Left lung (tissue), 14 donors: ENCODE measurements at places on chromosomes 12 and 14.

GRCh38 chr12:31524791-31525495 is 66.0 kb downstream of the DENND5B start:
- DNase-seq = no peak

- no peak for DNase-seq
Observed at GRCh38 chr12:113154351-113154973, 4.9 kb downstream of the CFAP73 start.

- no peak for DNase-seq
Observed at GRCh38 chr14:58994130-58994529, 194.3 kb upstream of the DAAM1 start.

- DNase-seq = no peak
Observed at GRCh38 chr12:54393743-54394142, 9.2 kb upstream of the ZNF385A start.

- no peak for DNase-seq
Observed at GRCh38 chr12:85747941-85748495, 88.2 kb downstream of the RASSF9 start.

GRCh38 chr12:94353130-94353529 is 106.5 kb downstream of the CEP83 start:
- DNase-seq = no peak

DNA sequence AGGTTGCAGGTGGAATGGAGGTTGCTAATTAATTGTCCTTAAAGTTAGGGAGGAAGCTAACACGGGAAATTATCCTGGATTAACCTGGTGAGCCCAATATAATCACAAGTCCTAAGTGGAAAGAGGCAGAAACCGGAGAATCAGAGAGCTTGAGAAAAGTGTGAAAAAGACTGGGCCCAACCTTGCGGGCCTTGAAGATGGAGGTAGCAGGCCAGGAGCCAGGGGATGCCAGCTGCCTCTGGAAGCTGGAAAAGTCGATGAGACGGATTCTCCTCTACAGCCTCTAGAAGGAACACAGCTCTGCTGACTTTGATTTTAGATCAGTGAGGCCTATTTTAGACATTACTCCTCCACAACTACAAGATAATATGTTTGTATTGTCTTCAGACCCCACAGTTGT is 2.1 kb downstream of the SDR9C7 start:
- DNase-seq = no peak

- no peak for DNase-seq
Observed at GRCh38 chr14:81311141-81311540, 89.0 kb downstream of the STON2 start.

DNA sequence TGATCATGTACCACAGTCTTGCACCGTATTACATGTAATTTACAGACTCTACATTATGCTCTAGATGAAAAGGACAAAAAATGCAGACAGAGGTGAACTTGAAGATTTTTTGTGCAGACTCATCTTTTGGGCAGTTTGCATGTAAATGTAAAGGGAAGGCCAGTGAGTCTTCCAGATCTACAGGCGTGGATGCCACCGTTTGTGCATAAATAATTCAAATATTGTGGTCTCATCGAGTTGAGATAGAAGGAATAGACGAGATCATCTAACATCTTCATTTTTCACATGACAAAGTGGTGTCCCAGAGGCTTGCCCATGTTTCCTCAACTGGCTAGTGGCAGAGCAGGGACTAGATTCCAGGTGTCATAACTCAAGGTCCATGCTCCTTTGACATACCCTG is 125.2 kb downstream of the ALX1 start:
- DNase-seq = no peak

DNA sequence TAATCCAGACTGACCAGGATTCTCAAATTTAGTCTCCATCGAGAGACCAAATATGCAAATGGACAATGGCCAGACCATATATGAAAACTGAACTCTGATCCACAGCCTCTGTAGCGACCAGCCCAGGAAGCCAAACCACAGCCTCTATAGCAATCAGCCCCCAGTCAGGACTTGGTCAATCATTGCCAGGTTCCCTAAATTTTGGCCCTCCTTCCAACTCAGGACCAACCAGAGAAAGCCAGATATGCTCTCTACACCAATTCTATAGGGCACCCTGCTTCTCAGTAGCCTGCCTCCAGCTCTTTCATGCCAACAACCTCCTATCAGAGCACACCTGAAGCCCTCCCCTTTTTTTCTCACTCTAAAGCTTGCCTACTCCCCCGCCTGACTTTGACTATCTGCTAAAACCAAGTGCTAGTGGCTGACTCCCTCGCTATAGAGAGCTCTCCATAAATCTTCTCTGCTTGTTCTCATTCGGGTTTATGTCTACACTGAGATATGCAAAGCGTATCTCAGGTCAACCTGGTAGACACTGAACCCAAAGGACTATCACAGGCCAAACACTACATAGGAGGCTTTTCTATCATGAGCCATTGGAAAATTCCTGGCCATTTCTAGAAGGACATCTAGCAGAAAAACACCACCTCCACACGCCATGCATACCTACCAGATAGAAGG is 110.5 kb upstream of the FUT8 start:
- DNase-seq = no peak

GRCh38 chr14:65731933-65732506 is 319.5 kb downstream of the FUT8 start:
- DNase-seq = no peak

DNA sequence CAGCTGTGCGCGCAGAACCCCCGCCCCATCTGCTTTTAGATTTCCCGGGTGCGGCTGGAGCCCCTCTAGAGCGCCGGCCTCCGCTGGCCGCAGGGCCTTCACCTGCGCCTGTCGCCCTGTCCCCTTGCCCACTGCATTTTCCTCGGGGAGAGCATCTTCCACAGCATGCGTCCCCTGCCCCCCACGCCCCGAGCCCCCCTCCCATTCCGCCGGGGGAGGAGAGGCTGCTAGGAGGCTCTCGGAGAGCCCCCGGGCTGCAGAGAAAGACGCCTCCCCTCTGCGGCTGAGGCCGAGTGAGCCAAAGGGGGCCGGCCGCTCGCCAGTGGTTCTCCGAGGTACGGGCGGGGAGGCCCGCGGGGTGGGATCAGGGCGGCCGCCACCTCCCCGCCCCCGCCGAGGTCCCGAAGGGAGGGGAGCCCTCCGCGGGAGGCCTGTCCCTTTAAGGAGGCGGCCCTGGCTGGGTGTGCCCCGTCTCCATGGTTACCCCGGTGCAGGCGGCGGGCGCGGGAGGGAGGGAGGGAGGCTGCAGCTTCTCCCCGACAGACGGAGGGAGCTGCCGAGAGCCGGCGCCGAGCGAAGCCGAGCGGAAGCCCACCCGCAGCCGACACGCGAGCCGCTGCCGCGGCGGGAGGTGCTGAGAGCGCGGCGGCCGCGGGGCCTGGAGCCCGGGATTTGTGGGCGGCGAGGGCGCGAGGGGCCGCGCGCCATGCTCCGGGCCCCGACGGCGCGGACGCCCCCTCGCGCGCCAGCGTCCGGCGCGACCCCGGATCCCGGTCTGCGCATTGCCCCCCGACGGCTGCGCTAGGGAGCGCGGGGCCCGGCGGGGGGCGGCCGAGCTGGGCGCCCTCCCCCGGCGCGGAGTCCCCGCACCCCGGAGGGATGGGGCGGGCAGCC is at the start of gene KCNH3:
TSS of gene KCNH3 (plus strand) at position 521 of the 894 bp plus-strand sequence. CDS start 387 bp downstream, outside the sequence.
- DNase-seq = peak; percentile 95

- DNase-seq = no peak
Observed at GRCh38 chr14:58870961-58871360, 233.2 kb downstream of the DACT1 start.

DNA sequence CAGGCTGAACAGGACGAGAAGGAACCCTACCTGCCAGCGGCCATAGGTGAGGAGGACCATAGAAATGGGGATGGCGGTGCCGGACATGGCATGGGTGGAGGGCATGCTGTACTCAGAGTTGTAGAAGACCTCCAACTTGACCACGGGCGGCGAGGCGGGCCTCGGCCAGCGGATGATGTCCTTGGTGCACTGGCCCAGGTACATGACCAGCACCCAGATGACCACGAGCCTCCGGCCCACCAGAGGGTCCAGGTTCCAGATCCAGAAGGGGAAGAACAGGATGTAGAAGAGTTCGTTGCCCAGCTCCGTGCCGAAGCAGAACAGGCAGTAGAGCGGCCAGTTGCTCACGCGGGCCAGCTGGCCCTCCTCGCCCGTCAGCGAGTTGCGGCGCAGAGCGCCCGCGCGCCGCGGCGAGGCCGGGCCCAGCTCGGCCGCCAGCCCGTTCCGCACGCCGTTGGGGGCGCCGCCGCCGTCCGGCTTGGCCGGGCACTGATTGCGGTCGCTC is 582 bp downstream of the SGPP1 start:
- DNase-seq = peak; percentile 48

DNA sequence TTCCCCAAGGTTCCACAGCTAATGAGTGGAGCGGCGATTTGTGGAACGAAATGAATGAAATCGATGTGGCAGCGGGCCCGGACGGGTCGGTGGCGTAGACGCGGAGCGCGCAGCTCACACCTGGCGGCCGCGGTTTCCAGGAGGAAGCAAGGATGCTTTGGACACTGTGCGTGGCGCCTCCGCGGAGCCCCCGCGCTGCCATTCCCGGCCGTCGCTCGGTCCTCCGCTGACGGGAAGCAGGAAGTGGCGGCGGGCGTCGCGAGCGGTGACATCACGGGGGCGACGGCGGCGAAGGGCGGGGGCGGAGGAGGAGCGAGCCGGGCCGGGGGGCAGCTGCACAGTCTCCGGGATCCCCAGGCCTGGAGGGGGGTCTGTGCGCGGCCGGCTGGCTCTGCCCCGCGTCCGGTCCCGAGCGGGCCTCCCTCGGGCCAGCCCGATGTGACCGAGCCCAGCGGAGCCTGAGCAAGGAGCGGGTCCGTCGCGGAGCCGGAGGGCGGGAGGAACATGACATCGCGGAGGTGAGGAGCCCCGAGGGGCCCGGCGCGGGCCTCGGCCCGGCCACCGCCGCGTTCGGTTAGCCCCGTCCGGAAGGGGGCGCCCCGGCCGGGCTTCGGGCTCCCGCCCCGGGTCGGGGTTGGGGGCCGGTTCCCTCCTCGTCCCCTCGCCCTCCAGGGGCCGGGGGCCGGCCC is at the start of gene PTPN11:
TSS of gene PTPN11 (plus strand) at position 340 of the 689 bp plus-strand sequence. CDS start at position 505, 165 bp downstream.
- DNase-seq = peak; percentile 98

DNA sequence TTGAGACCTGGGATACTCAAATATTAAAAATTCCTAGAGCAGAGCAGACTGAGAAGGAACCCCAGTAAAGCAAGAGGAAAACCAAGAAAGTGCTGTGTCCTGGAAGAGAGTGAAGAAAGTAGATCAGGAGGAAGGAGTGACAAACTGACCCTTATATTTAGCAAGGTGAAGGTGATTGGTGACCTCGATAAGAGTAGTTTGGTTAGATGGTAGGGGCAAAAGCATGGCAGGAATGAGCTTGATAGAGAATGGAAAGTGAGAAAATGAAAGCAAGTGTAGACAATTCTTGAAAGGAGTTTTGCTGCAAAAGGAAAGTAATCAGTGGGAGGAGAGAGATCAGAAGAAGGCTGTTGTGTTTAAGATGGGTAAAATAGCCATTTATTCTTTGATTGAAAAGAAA is 51.1 kb downstream of the RASSF8 start:
- DNase-seq = no peak

GRCh38 chr14:64209444-64210131 is 84.6 kb downstream of the ESR2 start:
- peak; percentile 87 for DNase-seq

- DNase-seq = no peak
Observed at GRCh38 chr12:96402061-96402460, 1.8 kb upstream of the CDK17 start.
